Mucosa of gallbladder (tissue), 1 donor: ENCODE measurements at places on chromosomes 7 and 10. TPM values are rescaled to one million over a fixed set of nuclear protein-coding genes. Genes with fewer than 3 reads are reported as not detected.

GRCh38 chr7:75968561-75969001, 25.8 kb downstream of the TMEM120A start:
- DNase-seq, result no peak

LIPJ gene
- not detected for total RNA-seq

PRSS2 gene
- 94.5 TPM for total RNA-seq

DNA sequence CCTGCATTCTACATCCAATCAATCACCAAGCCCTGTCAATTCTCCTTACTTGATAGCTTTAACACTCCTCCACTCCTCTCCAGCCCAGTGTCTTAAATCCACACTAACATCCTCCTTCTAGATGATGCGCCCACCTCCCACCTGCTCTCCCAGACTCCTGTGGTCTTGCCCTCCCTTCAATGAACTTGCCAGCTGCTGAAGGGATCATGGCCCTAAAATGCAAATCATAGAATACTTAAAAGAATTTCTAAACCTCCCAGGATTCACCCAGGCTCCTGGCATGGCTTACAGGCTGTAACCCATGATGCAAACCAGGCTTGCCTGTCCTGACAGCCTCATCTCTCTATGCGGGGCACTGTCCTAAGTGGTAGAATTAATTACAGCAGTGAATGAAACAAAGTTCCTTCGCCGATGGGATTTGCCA, 43.6 kb downstream of the SYPL1 start:
- DNase-seq, result no peak

DNA sequence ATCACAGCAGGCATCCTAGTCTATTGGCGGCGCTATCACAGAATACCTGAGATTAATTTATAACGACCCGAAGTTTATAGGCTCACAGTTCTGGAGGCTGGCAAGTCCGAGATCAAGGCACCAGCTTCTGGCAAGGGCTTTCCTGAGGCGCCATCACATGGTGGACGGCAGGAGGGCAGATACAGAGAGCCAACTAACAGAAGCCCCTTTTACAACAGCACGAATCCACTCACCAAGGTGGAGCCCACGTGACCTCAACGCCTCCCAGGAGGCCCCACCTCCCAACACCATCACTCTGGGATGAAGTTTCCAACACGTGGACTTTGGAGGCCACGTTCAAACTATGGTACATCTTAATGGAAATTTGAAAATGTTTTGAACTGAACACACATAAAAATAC, 255.3 kb downstream of the ELFN1 start:
- DNase-seq, result no peak

PGAM2 gene
- total RNA-seq, result 12.9 TPM

GRCh38 chr10:132582771-132583170, 45.2 kb downstream of the INPP5A start:
- no peak for DNase-seq

JAKMIP3 gene
- total RNA-seq, result 1.1 TPM

DKK1 gene
- total RNA-seq, result 9.3 TPM

DNA sequence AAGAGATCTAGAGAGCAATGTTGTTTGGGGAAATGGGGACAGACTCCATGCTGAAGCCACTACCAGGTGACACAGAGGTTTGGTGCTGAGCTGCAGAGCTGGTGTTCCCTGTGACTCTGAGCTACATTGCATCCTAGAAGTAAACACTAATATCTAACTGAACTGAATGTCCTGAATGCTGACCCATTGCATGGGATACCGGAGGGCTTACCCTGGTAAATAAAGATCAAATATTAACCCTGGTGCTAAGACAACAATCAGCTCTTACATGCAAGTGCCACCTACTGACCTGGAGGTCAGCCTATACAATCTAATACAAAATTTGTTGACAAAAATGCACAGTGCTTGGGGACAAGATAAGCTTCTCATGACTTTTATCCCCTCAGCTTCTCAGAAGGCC, 851.3 kb upstream of the KCND2 start:
- no peak for DNase-seq

DNA sequence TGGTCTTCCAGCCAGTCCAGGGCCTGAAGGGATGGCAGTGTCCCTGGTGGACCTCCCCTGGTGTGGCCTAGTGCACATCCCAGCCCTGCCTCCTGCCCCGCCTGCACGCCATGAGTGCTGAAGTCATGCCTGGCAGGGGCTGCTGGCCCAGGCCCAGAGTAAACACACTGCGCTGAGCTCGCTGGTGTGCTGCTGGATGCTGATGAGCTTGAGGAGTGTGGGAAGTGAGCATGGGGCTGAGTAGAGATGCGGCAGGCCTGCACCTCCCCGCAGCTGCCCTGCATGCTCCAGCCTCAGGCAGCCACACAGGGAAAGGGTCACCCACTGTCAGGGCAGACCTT, 43.2 kb downstream of the HTRA1 start:
- DNase-seq, result peak; percentile 92

DNA sequence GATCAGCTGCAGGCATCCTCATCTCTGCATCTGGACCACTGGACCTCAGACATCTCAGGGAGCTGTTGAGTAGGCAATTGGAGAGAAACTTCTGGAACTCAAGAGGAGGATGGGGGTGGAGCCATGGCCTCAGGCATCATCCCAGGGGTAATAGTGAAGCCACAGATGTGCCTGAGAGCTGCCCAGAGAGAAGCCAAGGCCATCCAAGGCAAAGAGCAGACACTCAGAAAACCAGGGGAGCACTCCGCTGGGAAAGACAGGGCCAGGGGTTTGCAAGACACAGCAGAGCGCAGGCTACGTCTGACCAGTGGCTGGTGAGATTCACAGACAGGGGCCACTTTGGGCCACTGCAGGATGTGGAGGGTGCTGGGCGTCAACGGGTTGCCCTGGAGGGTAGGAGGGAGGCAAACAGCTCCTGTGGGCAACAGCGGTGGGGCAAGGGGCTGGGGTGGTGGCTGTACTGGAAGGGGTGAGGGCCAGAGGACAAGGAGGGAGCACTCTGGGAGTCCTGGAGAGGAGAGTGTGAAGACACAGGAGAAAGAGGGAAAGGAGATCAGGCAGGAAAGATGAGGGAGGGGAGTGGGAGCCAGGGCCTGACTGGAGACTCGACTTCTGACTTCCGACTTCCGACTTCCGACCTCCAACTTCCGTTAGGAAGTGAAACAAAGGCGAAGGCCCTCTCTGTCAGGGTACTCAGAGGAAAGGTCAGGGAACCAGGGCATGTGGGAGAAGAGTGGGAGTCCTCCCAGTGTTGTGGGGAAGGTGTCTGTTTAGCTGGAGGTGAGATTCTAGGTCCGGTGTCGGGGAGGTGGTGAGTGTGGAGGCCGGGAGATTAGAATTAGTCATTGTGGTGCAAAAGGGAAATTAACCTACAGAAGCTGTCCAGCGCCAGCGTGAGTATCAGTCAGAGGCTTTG, 69.7 kb upstream of the ANTXRL start:
- DNase-seq, result no peak

DNA sequence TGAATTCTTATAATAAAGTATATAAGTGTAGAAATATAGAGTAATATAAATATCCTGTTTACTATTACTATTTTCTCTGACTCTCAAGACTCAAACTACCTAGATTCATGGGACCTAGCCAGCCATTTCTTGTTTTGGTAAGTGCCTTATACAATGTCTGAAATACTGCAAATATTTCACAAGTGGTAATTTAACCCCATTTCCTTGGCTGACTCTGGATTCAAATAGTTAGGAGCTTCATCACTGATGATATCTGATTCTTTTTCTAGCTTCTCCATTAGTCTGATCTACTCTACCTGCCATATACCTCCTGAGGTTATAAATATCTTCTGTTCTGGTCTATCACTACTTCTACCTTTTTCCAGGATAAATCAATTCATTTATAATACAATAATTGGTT, 6.4 kb upstream of the RALA start:
- DNase-seq, result no peak

DNA sequence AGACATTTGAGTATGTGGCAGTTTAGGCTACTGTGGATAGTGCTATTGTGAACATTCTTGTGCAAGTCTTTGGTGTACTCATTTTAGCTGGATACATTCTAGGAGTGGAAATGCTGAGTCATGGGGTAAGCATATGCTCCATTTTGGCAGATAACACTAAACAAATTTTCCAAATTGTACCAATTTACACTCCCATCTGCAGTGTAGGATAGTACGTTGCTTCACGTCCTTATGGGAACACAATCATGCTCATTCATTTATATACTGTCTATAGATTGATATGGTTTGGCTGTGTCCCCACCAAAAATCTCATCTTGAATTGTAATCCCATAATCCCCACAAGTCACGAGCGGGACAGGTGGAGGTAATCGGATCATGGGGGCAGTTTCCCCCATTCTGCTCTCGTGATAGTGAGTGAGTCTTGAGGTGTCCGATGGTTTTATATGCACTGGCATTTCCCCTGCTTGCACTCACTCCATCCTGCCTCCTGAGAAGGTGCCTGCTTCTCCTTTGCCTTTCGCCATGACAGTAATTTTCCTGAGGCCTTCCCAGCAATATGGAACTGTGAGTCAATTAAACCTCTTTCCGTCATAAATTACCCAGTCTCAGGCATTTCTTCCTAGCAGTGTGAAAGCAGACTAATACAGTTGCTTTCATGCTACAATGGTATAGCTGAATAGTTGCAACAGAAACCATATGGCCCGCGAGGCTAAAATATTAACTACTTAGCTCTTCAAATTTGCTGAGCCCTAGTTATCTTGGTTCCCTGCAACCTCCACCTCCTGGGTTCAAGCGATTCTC, 25.6 kb downstream of the RNF216 start:
- DNase-seq, result no peak

TBXAS1 gene
- 40.9 TPM for total RNA-seq

LMTK2 gene
- 31.2 TPM for total RNA-seq

DNA sequence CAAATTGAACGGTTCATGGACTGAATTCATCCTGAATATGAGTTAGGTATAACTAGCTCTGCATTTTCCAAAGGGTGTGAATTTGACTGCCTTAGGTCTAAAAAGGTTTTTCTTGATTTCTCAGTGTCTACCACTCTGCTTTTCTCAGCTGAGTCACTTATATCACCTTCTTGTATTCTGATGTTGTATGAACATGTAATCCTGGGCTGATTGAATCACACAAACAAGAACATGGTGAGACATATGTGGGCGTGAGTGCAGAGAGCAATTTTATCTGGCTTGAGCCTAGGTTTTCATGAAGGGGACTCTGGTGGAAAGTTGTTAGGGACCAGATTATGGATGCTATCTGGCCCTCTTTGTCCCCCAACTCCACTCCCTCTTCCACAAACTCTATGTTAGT, 239.8 kb downstream of the SUGCT start:
- no peak for DNase-seq

DNA sequence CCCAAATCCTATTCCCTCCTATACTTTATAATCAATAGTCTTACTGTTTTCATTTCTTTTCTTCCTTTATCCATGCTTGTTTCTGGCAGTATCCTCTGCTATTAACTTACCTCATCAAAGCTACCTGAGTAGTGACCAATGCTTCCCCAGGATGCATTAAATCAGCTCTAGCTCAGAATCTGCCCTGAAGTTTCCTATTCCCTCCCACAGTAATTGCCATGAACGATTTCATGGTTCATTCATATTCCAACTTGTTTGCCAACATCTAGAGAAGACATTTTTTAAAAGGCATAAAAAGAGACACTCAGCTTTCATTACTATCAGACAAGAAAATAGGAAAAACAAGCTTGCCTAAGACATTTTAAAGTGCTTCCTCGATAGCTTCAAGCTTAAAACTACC, 42.3 kb downstream of the COA1 start:
- DNase-seq, result no peak

DNA sequence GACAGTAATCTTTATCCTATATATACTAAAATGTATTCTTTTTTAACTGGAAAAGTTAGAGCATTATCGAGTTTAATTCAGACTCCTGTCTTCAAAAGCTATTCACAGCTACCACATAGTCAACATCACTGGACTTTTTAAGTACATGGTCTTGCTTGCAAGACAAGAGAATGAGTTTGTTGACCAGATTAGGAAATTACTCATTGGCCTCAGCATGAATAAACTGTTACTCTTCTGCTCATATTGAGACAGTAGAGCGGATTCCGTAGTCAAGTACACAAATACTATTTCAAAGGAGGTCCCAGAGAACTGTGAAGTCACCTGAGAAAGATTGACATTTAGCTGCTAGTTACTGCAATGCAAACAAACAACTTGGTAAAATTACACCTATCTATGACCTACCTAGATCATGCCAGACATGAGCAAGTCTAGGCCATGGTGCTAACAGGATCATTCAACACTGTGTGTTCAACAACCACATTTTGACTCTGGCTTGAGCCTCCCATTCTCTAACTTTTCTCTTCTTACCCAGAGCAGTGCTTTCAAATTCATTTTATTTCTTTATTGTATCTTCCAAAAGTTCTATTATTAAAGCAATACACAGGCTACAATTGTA, 280.9 kb downstream of the NEBL start:
- no peak for DNase-seq

PLXDC2 gene
- 92.0 TPM for total RNA-seq

DNA sequence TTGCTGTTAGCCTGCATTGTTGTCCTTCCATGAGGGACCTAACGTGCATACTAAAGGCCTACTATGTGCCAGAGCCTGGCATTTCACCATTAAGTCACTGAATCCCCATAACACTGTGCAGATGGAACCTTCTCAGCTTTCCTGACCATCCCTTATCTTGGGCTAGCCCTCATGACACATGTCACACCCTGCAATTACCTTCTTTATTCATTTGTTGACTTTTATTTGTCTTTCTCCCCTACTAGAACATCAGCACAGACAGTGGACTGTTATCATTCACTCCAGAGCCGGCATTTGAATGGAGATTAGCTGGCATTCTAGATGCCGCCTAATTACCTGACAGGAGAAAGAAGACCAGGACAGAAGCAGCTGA, 471.1 kb upstream of the GALNT17 start:
- no peak for DNase-seq

- no peak for DNase-seq
These were observed 191.1 kb upstream of the NOBOX start for GRCh38 chr7:144594580-144594979.
